ENCODE measurements at places on chromosomes 4 and X.

GRCh38 chrX:19846995-19847790, 40.2 kb downstream of the SH3KBP1 start:
- no peak for DNase-seq

GRCh38 chr4:135177321-135177720, 975.7 kb upstream of the PABPC4L start:
- no peak for DNase-seq

DNA sequence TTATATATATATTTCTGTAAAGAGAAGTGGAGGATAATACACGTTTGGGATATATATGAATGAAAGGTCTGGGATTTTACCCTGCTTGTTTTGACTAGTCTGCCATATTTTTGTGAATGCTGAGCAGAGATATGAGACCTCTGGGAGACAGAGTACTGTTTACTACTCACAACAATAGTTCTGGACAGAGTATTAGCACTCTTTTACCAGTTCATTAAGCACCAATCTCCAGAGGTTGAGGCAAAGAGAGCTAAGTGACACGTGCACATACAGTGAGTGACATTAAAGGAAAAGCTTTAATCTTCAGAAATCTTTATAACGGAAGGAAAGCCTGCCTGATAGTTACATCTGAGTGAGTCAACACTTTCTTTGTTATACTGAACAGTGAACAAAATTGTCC, 1452.7 kb upstream of the TENM3 start:
- no peak for DNase-seq

- DNase-seq: no peak
Observed at GRCh38 chr4:28436191-28437080, 1575.8 kb downstream of the STIM2 start.

DNA sequence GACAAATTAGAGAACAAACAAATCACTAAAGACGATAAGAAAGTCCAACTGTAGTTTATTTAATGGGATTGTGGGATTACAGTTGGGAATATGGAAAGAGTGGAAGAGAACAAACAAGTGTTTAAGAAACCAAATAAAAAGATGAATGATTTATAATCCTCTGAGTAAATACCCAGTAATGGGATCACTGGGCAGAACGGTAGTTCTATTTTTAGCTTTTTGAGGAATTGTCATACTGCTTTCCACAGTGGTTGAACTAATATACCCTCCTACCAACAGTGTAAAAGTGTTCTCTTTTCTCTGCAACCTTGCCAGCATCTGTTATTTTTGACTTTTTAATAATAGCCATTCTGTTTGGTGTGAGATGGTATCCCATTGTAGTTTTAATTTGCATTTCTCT, 15.0 kb downstream of the C4orf51 start:
- no peak for DNase-seq

DNA sequence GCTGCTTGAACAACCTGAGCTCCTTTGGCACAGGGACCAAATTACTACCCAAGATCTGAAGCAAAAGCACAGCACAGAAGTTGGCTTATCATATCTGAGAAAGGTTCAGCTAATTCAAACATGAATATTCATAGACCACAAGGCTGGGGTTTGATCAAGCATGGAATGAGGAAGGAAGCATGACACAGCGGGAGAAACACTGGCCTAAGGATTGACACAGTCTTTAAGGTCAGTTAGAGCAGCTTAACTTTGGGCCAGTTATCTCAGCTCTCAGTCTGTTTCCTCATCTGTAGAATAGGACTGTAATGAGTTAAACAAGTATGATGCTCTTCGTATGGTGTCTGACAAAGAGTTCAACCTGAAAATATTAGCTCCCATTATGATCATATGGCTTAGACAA, 88.5 kb upstream of the CBR4 start:
- no peak for DNase-seq

DNA sequence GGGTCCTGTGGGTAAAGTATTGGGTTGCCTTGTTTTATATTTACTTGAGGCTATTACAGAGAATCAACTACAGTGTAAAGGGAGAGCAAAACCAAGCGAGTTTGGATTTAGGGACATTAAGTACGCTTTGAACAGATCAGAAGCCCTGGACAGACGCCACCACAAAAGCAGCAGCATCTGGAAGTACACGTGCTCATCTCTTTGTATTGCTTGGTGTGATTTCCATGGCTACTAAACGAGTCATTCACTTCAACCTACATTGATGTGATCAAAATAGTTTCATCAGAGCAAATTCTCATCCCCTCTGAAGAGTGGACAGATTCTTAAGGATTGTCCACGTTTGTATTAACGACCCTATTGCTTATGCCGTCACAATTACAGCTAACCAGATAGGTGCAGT, 85.1 kb downstream of the SORBS2 start:
- DNase-seq: no peak

GRCh38 chr4:27218013-27218412, 357.4 kb downstream of the STIM2 start:
- no peak for DNase-seq

- no peak for DNase-seq
Observed at GRCh38 chrX:112254896-112255295, 172.3 kb upstream of the TRPC5 start.

DNA sequence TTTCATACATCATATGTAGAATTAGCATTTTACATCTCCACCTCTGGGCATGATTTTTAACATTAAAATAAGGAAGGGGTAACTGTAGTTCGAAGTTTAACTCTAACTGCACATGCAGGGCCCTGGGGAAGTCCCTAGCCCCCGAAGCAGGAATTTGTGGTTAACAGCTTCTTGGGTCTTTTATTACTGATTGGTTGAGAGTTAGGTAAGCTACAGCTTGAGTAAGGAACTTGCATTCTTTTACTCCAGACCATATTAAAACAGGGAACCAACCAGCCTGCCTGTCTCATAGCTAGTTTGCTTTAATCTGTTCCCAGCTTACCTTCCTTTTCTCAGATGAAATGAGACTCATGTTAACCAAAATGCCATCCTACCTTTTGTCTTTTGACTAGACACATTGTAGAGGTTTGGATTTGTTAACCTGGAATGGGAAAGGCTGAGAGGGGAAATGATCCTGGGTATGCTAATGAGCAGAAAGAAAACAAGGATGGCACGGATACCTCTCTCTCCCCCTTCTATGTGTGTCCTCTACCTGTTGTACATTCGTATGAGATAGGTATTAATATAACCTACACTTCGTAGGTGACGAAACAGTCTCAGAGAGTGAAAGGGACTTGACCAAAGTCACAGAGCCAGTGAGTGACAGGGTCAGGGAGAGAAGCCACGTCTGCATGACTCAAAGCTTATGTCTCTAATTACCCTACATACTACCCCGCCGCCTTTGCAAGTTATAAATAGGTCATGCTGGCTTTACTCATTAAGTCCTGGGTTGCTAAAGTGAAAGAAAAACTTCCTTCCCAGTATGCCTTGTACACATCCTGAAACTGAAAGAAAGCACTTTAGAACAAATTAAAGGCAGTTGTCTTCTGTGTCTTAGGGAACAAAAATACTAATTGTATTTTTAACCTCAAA, 119.5 kb upstream of the AFF2 start:
- DNase-seq: no peak

- DNase-seq: no peak
Observed at GRCh38 chrX:83422836-83423235, 85.3 kb upstream of the POU3F4 start.

GRCh38 chrX:38861489-38861888, 60.2 kb downstream of the MID1IP1 start:
- no peak for DNase-seq

DNA sequence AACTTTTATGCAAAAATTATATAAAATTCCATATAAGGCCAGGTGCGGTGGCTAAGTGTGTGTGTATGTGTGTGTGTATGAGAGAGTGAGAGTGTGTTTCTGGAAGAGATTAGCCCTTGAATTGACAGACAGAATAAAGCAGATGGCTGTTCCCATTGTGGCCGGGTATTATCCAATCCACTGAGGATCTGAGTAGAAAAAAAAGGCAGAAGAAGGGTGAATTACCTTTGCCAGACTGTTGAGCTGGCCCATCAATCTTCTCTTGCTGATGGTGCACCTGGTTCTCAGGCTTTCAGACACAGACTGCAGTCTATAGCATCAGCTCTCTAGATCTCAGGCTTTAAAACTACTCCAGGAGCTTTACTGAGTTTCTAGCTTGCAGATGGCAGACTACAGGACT, 92.2 kb upstream of the SLIT2 start:
- DNase-seq: no peak

DNA sequence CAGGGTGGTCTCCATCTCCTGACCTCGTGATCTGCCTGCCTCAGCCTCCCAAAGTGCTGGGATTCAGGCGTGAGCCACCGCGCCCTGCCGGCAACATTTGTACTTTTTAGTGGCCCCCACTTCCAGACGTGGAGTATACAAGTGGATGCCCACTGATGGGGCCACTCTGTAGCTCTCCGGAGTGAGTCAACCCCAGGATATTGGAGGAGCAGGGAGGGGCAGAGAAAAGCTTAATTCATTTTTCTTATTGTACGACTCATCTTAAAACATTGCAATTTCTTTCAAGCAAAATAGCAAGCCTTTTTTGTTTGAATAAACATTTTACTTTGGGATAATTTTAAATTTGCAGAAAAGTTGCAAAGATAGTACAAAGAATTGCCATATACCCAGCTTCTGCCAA, 34.6 kb downstream of the FAM9C start:
- DNase-seq: no peak

DNA sequence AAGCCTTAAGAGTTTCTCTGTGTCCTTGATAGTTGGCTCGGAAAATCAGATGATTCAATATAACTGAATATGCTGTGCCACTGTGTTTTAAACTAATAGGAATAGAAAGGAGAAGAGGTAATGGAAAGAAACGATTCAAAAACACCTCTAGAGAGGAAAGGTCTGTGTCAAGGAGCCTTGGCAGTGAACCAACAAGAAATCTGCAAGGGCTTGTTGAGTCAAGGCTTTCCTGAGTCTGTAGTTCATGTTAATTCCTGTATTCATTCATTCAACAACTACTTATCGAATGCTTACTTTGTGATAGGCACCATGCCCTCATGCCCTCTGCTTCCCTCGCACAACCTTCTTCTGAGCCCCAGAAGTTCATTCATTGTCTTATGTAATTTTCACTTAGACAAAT, 336.0 kb downstream of the PDHA2 start:
- no peak for DNase-seq

DNA sequence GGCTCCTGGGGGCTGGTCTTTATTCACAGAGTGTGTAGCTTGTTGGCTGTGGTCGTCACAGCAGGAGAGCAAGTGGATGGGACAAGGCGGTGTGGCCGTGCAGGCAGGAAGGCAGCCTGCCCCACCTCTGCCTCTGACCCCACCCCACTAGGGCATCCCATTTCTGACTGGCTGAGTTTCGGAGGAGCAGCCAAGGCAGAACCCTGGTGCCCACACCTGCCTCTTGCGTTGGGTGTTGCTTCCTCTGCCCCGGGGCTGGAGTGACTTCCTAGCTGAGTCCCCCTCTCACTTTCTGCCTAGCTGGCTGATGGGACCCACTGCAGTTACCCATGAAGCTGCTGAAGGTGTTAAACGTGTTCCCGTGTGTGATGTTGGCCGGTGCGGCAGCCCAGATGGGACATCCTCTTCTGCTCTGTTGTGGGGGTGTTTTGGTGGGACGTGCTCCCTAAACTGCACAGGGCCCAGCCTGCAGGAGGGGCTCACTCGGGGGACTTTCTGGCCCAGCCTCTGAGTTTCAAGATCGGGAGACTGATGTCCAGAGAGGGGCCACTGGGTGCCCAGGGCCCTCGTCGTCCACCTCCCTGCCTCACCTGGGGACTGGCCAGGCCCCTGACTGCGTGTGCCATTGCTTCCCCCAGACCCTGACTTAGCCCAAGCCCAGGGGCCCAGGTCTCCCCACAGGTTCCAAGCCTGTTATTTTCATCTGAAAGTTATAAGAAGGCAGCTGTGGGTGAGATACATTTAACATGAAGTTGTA, 101.5 kb downstream of the PSAPL1 start:
- DNase-seq: no peak

- no peak for DNase-seq
Observed at GRCh38 chr4:168095776-168096406, 3.6 kb downstream of the ANXA10 start.

GRCh38 chr4:17093481-17093880, 195.0 kb upstream of the LDB2 start:
- DNase-seq: no peak

DNA sequence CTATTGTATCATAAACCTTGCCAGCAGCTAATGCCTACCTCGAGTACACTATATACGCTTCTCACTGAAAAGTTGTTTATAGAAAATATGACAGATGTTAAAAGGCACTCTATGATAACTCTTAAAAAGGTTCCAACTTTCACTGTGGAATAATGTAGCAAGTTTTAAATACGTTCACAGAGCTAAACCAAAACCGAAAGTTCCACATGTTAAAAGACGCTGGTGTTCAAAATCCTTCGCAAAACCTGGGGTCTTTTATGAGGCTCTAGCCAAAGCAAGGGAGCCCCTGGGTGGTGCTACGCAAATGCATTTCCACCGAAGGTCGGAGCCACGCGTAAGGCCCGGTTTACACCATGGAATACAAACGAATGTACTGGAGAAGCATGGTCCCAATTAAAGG, 103.7 kb upstream of the TENM3 start:
- DNase-seq: no peak

DNA sequence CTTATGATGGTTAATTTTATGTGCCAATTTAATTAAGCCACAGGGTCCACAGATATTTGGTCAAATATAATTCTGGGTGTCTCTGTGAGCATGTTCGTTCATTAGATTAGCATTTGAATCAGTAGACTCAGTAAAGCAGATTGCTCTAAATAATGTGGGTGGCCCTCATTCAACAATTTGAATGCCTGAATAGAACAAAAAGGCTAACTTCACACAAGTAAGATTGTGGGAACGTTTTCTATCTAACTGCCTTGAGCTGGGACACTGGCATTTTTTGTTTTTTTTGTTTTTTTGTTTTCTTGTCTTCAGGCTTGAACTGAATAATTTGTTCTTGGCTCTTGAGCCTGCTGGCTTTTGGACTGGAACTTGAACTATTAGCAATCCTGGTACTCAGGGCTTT, 292.4 kb upstream of the SPANXN4 start:
- DNase-seq: no peak

GRCh38 chrX:40877887-40878286, 142.5 kb upstream of the MED14 start:
- DNase-seq: no peak

GRCh38 chr4:77601614-77602187, 3.9 kb upstream of the CXCL13 start:
- DNase-seq: no peak

- no peak for DNase-seq
Observed at GRCh38 chr4:23728393-23728792, 161.5 kb downstream of the PPARGC1A start.

- DNase-seq: no peak
Observed at GRCh38 chr4:158788516-158788915, 19.7 kb downstream of the FNIP2 start.

- DNase-seq: no peak
Observed at GRCh38 chr4:150173432-150173861, 95.2 kb downstream of the DCLK2 start.

GRCh38 chr4:99635601-99636000, 22.0 kb downstream of the C4orf54 start:
- DNase-seq: no peak

GRCh38 chr4:86497131-86497530, 97.0 kb upstream of the PTPN13 start:
- no peak for DNase-seq

DNA sequence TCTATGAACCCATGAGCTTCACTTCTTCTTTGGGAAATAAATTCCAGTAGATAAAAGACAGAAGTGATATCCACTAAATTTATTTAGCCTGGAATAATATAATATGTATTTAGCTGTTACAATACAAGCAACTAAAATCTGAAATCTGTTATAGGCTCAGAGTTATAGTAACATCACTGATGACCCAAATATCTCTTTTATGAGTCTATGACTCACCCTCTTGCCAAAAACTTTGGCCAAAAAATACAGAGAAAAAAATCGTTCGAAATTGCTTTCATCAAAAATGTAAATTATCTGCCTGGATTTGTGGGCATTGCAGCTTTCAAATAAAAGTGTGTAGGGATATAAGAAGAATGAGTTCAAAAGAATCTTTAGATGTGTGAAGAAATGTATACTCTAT, 89.4 kb upstream of the DKK2 start:
- no peak for DNase-seq
